ENCODE measurements at places on chromosomes 1 and 21.
A peak's percentile ranks its signal among the peaks of the same experiment; 100 is the strongest.

GRCh38 chr1:198937231-198938031, 298.6 kb downstream of the PTPRC start:
- peak; percentile 69 for DNase-seq

- no peak for DNase-seq
These were observed 44.1 kb upstream of the HMGN1 start for GRCh38 chr21:39392981-39393380.

DNA sequence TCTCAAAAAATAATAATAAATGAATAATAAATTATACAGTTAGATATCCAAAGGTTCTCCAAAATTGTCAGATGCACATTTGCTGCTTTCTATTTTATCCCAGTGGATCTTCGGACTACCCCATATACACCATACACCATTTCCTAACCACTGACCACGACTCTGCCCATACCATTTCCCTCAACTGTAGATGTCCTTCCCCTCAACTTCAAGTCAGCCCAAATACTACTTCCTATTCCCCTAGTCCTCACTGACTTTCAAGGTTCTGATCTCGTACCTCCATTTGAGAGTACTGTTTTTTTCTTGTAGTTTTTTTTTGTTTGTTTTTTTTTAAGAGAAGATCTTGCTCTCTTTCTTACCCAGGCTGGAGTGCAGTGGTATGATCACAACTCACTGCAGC, 19.6 kb downstream of the EIF4G3 start:
- DNase-seq: no peak

- no peak for DNase-seq
These were observed 33.0 kb upstream of the ACTRT2 start for GRCh38 chr1:2988256-2988655.

DNA sequence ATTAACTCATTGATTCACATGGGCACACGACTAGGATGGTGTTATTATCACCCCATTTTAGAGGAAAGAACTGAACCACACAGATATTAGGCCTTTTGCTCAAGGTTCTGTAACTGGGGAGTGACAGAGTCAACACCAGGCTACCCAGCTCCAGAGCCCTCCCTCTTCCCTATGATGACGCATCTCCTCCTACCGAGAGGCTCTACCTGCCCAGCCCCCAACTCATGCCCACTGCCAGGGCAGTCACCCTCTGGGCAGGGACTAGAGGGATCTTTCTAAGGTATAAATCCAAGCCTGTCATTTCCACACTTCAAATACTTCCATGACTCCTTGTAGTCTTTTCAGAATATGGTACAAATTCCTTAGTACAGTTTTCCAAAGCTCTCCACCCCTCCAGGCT, 171.3 kb downstream of the GRIK3 start:
- DNase-seq: no peak

GRCh38 chr21:34926803-34927467, 122.2 kb downstream of the RUNX1 start:
- DNase-seq: no peak

DNA sequence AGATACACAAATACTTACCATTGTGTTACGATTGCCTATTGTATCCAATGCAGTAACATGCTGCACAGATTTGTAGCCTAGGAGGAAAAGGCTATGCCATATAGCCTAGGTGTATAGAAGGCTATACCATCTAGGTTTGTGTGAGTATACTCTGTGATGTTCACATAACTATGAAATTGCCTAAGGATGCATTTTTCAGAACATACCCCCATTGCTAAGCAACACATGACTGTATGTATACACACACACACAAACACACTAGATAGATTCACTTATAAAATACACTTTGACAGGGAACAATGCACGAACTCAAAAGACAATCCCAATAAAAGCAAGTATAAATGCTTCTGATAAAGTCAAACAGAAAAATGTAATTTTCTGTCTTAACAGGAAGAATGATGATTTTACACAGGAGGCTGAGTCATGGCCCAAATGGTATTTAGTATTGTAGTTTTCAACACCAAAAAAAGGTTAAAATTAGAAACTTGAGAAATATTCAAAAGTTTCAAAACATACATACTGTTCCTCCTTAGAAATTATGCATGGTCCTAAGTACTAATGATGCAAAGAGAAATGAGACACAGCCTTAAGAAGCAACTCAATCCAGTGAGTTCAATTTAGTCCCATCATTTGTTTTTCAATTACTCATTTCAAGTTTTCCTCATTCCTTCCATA, 12.2 kb downstream of the FH start:
- no peak for DNase-seq

DNA sequence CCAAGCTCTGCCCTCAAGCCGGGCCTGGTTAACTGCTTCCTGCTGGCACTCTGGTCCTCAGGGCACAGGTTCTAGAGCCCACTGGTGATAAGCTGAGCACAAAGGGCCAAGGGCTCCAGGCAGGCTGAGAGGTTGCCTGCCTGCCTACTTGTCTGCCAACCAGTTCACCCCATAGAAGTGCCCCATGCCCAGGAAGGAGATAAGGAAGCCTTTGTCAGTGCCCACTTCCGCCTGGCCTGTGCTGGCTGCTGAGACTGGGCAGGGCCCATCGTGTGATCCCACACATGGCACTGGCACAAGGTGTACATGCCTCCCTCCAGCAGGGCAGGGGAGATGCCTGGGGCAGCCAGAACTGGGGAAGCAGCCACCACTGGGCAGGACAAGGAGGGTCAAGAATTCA, 24.1 kb downstream of the SLC9A1 start:
- no peak for DNase-seq

GRCh38 chr1:246587606-246588005, 21.4 kb downstream of the CNST start:
- no peak for DNase-seq

DNA sequence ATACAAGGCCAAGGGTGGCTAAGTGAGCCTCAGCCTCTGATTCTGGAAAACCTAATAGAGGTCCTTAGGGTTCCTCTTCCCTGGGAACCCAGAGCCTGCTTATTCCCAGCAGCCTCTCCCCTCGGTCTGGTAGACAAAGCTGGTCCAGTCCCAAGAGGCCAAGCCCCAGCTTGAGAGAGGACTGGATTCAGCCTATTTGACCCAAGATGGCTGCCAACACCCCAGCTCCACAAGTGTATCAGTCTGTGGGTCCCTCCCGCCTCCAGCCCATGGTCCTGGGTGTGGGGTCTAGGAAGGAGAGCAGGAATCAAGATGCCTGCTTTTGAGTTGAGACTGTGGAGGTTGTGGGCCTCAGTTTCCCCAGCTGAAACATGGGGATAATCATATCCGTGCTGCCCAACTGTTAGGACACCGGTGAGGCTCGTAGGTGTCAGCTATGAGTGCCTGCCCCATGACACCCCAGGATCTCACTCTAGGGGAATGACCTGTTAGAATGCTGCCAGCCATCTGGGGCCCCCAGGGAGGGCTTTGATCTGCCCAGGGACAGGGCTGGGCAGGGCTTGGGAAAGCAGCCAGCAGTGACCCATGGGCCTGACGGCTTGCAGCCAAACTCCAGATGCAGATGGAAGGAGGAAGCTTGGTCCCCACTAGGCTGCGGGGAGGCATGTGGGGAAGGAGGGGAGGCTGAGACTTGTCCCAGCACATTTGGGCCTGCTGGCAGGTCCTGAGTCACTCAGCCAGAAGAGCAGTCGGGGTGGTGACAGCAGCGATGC, 45.4 kb downstream of the NUAK2 start:
- DNase-seq: no peak

- no peak for DNase-seq
These were observed at the start of gene SLAMF9 for GRCh38 chr1:159953536-159954515. Gene SLAMF9 (minus strand): TSS chr1:159954237. CDS start chr1:159954137, 100 bp downstream.

- DNase-seq: no peak
These were observed 151.2 kb downstream of the DMRTA2 start for GRCh38 chr1:50271968-50272578.

GRCh38 chr1:54804471-54805132, 3.5 kb upstream of the TTC22 start:
- no peak for DNase-seq

- no peak for DNase-seq
These were observed 11.0 kb downstream of the TMEM201 start for GRCh38 chr1:9599741-9600140.

DNA sequence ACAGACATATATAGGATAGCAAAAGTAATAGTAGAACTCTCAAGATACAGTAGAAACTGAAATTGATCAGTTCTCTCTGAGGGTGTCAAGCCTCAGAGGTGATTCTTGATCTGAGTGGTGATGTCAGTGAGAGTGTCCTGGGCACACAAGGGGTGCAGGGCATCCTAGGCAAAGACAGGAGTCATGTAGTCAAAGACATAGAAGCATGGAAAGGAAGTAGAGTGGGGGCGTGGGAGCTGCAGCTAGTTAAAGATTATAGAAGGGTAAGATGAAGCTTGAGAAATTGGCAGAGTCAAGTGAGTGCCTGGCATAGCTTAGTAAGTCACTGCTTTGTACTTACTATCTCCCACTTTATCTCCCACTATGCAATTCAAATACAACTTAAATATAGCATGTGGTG, 22.8 kb downstream of the CDC7 start:
- DNase-seq: no peak

GRCh38 chr1:116762781-116763115, 8.5 kb downstream of the CD2 start:
- DNase-seq: no peak

DNA sequence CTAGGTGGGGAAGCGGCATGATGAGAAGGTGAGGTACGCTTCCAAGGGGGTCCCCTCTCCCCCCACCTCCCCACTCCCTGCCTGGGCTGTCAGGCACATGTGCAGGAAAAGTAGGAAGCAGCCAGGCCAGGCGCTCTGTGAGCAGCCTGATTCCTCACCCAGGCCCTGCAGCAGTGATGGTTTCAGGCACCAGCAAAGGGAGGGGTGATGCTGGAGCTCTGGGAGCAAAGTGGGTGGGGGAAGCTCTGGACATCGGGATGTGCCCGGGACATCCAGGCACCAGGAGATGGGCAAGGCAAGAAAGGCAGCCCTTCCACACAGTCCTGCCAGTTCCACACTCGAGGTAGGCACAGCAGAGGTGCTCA, 106.1 kb downstream of the CRYAA start:
- DNase-seq: no peak

GRCh38 chr1:109876617-109877316, 33.9 kb upstream of the CSF1 start:
- no peak for DNase-seq

- DNase-seq: no peak
These were observed 41.9 kb downstream of the RCSD1 start for GRCh38 chr1:167671727-167672511.

Measured in GM06990 (cell line).